ENCODE measurements at places on chromosomes 6 and 20. TPM values are rescaled to one million over a fixed set of nuclear protein-coding genes. Genes with fewer than 3 reads are reported as not detected.

The NRSN1 gene
- total RNA-seq = not detected

The OSER1 gene
- total RNA-seq = 46.7 TPM

The PACSIN1 gene
- not detected for total RNA-seq

The PPP1R14C gene
- not detected for total RNA-seq

The PKHD1 gene
- total RNA-seq = not detected

The CST9 gene
- total RNA-seq = not detected

The SYCP2 gene
- total RNA-seq = 1.8 TPM

The FOXC1 gene
- 9.2 TPM for total RNA-seq

The GHRH gene
- total RNA-seq = not detected

The PEDS1 gene
- total RNA-seq = 23.6 TPM

The COL21A1 gene
- total RNA-seq = 6.9 TPM

The PTCHD4 gene
- total RNA-seq = 2.2 TPM

The C20orf96 gene
- total RNA-seq = 1.4 TPM

The PHACTR1 gene
- 17.5 TPM for total RNA-seq
